HuH-7 (cell line): ENCODE measurements at places on chromosomes 5 and 9.

DNA sequence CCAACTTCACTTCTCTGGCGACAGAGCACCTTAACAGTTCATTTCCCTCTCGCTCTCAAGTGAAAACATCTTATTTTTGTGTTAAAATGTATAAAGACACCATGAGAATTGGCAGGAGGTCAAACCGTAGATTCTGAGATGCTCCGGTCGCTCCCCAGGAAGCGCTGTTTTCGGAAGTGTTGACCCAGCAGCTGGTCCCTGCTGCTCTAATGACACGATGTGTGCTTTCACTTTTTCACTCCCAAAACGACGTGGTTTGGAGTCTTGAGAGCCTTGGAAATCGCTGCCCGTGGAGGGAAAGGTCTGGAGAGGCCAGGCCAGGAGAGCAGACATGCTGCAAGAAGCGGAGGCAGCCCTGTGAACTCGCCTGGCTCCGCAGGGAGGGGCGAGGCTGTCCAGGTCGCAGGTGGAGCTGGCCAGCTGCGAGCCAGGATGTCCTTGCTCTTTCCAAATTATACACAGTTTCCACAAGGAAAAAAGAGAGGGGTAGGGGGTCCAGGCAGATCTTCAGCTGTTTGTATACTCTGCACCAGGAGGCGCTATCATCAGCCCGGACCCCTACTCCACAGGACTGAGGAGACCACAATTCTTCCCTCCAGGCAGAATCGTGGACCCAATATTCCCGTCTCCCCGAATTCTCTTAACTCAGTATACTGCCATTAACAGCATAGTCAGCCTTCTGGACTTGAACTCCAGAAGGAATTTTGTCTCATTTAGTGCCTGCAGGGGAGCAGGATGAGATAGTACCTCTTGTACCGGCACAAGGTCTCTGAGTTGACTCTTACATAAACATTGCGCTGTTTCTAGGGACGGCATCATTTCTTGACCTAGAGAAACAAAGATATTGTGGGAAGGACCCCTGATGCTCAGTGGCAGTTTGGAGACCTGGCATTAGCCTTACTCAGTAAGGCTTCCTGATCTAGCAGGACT is 248.6 kb upstream of the ANKRD55 start:
- DNase-seq = peak; percentile 55

DNA sequence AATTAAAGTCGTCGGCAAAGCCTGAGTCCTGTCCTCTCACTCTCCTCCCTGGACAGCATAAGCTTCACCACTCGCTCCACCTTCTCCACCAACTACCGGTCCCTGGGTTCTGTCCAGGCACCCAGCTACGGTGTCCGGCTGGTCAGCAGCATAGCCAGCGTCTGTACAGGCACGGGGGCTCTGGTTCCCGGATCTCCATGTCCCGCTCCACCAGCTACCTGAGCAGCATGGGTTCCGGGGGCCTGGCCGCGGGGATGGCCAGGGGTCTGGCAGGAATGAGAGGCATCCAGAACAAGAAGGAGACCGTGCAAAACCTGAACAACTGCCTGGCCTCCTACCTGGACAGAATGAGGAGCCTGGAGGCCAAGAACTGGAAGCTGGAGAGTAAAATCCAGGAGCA is 1.7 kb upstream of the XPA start:
- no peak for DNase-seq

GRCh38 chr5:131812371-131813160 is 15.7 kb upstream of the FNIP1 start:
- no peak for DNase-seq

DNA sequence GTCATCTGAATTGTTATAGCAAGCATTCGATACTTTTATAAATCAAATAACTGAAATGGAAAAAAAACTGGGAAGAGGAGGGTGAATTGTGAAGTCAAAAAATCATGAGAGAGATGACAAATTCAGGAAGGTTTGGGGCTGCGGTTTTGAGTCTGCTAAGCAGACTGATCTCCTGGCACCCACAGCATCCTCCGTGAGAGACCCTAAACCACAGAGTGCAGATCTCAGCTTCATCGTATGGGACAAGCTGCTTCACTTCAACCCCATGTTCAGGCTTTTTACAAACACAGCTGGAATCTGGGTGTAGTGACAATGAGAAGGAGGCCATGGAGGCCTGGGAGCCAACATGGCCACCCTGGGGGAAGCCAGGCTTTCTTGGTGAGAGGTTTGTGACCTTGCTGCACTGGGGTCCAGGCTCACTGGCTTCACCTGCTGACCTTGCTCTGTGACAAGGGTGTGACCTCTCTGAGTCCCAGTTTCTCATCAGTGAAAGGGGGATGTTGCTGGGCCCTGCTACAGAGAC is 19.4 kb downstream of the USP20 start:
- no peak for DNase-seq

- DNase-seq = no peak
These were observed 52.3 kb upstream of the APC start for GRCh38 chr5:112685386-112685785.

- no peak for DNase-seq
These were observed 24.6 kb downstream of the HSDL2 start for GRCh38 chr9:112404508-112404932.

DNA sequence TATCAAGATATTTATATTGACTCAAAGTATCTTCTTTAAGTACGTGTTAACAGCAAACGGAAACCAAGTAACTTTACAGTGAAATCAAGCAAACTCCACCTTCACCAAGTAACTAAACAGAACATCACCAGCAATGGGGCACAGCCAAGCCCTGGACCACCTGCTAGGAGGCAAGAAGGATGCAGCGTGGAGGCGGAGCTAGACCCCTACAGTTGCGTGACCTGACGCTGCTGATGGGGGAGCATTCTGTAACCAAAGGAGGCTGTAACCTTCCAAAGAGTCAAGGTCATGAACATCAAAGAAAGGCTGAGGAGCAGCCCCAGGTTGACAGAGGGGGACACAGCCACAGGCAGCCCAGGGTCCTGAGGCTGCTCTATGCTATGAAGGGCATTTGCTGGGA is 6.1 kb downstream of the VAV2 start:
- DNase-seq = no peak

DNA sequence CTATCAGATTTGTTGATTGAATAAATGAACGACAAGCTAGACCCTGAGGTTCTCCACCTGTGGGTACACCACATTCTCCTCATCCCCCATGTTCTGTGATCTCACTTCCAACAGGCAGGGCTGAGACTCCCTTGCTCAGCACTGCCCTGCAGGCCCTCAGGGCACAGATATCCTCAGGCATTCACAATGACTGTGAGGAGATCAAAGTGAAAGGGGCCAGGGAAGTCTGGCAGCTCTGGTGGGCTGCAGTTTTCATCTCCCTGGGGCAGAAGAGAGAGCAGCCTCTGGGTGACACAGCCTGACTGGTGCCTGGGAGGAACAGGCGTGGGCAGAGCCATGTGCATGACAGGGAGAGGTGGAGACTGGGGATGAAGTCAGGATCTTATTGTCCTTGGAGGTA is 142.4 kb upstream of the C9orf72 start:
- no peak for DNase-seq

DNA sequence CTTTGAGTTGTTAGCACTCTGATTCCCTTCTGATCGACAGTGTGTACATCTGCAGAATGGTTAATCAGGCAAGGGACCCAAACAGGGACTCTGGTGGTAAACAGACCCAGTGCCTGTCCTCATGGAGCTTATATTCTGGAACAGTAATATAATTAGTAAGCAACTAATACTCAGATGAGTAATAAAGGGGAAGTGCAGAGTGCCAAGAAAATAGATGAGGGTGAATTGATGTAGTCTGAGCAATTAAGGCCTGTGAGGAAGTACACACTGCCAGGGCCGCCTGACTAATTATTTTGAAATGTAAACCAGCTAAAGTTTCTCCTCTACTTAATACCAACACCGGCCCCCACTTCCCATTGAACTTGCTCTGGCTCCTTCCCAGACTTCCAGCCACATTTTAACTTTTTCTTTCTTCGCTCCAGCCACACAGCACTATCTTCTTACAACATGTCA is 4.2 kb downstream of the DHX29 start:
- no peak for DNase-seq

DNA sequence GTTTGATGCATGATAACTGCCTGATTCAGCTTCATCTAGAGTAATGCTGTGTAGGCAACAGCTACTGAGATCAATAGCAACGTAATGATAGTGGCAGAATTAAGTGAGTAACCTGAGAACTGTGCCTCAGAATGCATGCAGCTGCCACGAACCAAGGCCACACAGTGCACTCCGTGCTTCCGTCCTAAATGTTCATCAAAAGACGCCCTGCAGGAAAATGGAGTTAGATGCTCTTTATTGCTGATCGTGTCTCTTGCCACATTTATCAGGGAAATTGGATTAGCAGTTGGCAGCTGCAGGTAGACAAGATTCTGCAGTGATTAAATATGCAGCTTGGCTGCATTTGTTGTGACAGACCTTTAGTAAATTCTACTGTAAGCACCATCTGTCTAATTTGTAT is 107.7 kb upstream of the TLX3 start:
- no peak for DNase-seq

- DNase-seq = no peak
These were observed 214.7 kb upstream of the NR4A3 start for GRCh38 chr9:99606957-99607356.

DNA sequence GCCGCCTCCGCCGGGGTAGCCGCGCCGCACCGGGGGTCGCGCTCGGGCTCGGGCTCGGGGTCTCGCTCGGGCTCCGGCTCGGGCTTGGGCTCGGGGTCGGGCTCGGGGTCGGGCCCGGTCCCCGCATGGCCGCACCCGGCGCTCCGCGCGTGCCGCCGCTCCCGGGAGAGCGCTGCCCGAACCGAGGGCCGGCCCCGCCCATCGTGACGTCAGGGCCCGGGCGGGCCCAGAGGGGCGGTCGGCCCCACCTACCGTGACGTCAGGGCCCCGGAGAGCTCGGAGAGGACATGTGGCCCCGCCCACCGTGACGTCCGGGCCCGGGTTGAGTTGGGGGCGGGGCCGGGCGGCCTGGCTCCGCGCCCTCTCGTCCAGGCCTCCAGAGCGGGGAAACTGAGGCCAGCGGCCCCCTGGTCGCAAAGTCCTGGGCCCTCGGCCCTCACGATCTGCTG is at the start of gene NSMF:
Gene NSMF, minus strand, starts transcription at position 183 of the 449 bp plus-strand sequence. CDS start 232 bp downstream, outside the sequence.
- DNase-seq = peak; percentile 100

DNA sequence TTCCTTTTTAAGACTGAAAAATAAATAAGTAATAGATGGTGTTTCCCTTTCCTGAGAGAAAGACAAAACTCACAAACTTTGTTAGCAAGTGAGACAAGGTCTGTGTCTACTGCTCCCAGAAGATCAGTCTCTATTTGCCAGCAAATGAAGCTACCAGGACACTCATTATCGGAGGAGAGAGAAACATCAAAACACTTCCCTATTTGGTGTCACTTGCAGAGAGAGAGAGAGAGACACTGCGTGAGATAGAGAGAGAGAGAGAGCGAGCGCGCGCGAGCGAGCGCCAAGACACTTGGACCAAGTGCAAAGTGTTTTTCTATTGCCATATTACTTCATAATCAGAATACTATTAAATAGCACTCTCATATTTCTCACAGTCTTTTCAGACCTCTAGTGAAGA is 142.7 kb downstream of the KCNN2 start:
- no peak for DNase-seq

GRCh38 chr5:59792983-59793585 is 100.4 kb downstream of the PDE4D start:
- no peak for DNase-seq

DNA sequence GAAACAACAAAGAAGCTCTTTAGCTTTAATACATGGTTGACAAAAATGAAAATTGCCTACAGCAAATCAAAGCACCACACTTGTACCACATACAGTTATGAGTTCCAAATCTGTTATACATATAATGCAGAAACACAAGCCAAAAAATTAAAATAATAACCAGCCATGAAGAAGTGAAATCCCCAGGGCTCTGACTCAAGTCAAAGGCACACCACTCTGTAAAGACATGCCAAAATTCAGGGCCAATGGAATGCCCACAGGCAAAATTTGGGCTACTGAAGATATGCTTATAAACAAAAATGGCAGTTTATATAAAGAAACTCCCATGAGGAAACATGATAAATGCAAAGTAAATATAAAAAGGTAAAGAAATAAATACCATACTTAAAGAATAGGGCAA is 29.0 kb downstream of the THBS4 start:
- no peak for DNase-seq

GRCh38 chr9:117470455-117470854 is 55.6 kb upstream of the ASTN2 start:
- DNase-seq = no peak

DNA sequence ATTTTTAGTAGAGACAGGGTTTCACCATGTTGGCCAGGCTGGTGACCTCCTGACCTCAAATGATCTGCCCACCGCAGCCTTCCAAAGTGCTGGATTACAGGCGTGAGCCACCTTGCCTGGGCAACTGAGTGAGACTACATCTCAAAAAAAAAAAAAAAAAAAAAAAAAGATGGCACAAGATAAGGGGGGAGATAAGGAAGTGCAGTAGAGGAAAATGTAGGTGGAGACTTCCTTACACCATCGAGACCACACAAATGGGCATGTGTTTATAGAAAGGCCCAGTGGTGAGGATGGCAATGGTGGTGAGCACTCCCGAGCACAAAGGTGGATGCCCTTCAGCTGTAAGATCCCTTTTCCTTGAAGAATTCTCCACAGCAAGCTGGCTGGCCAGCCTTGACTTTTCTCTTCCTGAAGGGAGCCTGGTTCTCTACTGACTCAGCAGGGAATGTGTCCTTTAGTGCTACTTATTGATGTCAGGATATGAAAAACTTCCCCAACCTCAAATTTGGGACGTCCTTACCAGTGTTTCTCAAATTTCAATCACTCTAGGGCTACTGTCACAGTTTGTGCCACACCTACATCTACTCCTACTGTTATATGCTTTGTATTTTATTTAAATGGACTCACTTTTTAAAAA is 28.2 kb downstream of the ERGIC1 start:
- no peak for DNase-seq

DNA sequence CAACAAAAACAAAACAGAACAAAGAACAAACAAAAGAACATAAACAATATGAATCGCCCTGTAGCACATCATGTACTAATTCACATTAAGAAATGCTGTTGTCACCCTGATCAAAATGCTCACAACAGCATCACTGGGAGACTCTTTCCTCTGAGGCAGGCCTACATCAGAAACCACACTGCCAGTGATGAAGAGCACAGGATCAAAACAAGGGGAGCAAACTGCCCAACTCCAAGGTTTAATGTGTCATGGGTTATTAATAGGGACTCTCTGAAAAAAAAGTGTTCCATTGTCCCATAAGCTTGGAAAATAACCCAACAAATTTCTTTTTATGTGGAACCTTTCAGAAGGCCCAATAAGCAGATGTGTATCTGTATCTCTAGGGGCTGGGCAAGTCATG is 74.2 kb downstream of the PTPN3 start:
- no peak for DNase-seq

- DNase-seq = no peak
These were observed 46.1 kb downstream of the PIK3R1 start for GRCh38 chr5:68261569-68262065.

- DNase-seq = peak; percentile 97
These were observed at the start of gene INPP5E for GRCh38 chr9:136439481-136440408. Gene INPP5E, minus strand, starts transcription at chr9:136439845. Its CDS starts 426 bp downstream, at chr9:136439419.

DNA sequence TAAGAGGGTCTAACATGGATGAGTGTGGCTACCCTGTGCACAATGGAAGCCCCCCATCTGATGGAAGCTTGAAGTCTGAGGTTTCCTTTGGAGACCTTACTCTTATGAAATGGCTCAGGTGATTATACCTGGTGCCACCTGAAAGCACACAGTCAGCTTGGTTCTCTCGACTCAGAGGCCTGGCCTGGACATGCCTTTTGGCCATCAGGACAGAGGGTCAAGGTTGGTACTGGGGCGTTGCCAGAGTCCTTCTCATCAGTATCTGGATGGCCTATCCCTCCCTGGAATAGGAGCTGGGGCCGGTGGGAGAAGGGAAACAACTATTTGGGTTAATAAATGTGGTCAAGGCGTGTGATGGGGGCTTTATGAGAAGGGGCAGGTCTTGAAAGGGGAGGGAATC is 48.9 kb downstream of the COL27A1 start:
- DNase-seq = no peak

GRCh38 chr5:142978726-142979125 is 208.5 kb downstream of the ARHGAP26 start:
- no peak for DNase-seq
